ENCODE measurements at places on chromosomes 3 and 15.

DNA sequence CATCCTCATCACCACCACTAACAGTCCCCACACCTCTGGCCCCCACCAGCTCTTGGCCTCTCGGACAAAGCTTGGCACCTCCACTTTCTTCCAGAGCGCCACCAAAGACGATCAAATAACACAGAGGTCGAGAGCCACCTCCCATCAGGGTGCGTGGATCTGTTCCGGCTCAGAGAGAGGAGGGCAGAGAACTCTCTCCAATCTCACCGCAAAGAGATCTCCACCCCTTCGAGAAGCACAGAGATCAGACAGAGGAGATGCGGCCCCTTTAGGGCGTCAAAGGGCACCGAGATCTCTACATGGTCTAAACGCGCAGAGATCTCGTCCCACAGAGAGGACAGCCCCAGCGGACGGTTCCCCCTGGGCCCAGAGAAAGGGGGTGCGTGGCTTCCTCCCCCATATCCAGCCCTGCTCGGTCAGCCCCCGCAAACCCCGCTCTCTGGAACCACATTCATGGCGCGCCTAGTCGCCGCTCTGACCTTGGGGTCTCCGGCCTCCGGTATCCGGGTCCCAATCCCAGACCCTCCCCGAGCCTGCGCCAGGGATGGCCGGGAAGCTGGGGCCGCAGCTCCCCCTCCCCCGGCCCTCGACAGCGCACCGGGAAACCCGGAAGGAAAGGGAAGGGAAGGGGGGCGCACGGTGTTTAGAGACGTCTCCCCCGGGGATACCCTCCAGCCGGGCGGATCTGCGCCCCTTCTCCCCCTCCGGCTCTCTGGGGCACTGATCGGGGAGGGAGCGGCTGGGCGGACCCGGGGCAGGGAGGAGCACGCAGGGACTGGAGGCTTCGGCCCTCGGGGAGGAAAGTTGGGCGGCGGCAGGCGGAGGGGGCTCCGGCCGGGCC is 608 bp downstream of the SCN5A start:
- DNase-seq: no peak

- DNase-seq: no peak
Observed at GRCh38 chr3:41352510-41352909, 153.2 kb downstream of the CTNNB1 start.

DNA sequence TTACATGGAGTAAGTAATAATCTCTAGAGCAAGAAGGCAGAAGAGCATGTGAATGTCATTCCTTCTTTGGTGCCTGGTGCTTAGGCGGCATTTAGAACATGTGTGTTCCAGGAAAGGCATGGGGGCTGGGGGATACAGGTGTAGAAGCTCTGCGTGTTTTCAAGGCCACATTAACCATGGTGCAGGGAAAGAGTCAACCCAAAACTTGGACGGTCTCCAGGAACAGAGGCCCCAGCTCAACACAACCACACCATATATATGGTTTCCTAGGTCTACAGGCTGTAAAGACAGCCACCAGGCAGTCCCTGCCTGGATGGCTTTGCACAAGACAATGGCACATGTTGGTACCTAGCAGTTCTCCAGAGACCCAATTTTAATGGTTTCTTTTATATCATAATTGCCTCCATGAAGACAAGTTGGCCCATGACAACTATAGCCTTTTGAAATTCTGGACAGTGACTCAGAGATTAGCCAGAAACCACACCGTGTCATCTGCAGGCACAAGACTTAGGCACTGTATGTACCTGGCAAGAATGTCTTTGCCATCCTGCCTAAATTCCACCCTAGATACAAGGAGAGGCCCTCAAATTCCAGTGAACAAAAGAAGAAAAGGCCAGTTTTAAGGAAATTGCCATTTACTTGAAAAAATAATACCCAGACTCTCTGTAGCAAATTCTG is 25.0 kb upstream of the DGKG start:
- DNase-seq: no peak

DNA sequence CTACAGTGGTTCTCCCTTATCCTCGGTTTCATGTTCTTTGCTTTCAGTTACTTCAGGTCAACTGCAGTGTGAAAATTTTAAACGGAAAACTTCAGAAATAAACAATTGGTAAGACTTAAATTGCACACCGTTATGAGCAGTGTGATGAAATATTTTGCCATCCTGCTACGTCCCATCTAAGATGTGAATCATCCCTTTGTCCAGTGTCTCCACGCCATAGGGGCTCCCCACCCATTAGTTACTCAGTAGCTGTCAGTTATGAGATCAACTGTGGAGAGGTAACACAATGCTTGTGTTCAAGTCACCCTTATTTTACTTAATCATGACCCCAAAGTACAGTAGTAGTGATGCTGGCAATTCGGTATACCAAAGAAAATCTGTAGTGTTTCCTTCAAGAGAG is 47.4 kb downstream of the TJP1 start:
- no peak for DNase-seq

DNA sequence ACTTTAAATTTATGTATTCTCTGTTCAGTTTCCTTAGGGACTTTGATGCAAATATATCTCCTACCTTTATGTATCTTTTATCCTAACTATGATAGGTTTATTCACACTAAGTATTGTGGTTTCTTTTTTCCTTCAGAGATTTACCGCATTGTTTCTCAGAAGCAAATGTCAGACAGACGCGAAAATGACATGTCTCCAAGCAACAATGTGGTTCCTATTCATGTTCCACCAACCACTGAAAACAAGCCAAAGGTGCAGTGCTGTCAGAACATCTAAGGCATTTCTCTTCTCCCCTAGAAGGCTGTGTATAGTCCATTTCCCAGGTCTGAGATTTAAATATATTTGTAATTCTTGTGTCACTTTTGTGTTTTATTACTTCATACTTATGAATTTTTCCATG is 18.3 kb downstream of the RAB11A start:
- no peak for DNase-seq

DNA sequence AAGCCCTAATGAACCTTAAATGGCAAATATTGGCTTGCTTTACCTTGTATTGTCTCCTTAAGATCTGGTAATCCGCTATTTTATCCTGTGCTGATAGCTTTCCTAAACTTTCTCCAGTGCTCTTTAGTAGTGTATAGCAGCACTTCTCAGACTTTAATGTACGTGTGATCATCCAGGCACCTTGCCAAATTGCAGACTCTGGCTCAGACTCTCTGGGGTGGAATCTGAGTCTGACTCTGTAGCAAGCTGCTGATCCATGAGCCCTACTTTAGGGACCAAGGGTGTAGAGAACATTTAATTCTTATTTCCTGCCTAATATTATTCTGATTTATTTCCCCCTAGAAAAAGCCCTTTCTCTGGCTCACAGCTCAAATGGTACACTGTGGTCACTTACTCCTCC is 518.8 kb upstream of the ZNF385D start:
- DNase-seq: no peak

GRCh38 chr3:42658091-42658770 is 4.7 kb downstream of the ZBTB47 start:
- DNase-seq: no peak

- no peak for DNase-seq
Observed at GRCh38 chr15:77497942-77498361, 77.3 kb downstream of the HMG20A start.

DNA sequence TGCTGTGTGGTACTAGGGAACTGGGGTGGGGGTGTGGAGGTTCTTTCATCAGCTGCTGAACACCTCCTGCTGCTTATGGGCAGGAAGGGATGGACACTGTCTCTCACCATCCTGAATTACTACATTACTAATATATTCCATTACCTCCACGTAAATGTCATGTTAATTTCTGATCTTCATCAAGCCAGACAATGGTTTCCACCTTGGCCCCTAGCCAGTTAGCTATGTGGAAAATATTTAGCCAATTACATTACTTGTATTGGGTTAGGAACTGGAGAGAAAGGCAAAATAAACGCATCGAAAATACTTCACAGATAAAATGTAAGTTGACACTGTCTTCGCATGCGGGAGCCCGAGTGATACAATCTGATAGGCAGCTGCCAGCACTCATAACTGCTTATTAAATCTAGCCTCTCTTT is 95.1 kb downstream of the FOXP1 start:
- peak; percentile 56 for DNase-seq

DNA sequence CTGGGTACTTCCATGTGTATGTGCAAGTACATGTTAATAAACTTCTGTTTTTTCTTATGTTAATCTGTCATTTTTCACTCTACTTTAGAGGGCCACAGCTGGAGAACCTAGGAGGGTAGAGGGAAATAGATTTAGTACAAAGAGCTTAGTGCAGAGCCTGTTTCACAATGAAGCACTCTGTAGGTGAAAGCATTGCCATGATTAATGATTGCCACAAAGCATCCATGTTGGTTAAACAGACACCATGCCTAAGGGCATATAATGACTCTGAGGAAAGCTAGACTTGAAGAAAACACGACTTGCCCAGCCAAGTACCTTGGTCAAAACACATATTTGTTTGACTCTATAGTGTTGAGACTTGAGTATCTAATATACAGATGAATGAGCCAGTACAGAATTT is 338.4 kb downstream of the FHIT start:
- DNase-seq: no peak

DNA sequence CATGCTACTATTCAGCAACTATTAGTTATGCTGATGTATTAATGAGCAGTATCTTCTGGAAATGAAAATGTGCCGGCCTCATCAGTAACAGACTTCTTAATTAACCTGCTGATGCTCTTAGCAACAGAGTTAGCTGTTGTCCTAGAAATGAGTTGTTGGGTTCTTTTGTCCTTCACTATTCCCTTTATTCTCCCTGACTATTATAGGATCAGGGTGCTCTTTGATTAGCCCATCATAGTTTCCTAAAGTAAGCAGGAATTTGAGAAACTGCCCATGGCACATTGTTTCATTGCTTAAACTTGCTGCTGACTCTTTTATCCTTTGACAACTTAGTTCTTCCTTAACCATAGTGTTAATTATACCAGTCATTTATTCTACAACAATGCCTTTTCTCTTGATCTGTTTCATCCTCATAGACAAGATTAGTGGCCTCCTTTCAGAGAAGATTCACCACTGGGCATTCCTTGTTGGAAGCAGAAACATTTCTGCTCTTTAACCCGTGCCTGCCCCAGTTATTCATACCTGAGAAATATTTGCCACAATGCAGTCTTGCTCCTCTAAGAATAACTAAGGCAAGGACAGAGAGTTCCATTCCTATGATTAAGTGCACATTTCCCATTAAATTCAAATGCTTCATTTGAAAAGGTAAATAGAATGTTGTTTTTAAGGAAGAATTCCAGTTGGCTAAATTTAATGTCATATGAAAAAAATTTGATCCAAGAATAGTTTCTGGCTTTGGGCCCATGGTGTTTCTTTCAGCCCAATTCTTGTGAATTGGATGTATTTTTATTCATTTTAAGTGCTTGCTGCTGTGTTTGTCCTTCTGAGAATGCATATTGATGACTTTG is 573.3 kb upstream of the TBL1XR1 start:
- no peak for DNase-seq

- DNase-seq: no peak
Observed at GRCh38 chr3:81485444-81485865, 276.0 kb downstream of the GBE1 start.

DNA sequence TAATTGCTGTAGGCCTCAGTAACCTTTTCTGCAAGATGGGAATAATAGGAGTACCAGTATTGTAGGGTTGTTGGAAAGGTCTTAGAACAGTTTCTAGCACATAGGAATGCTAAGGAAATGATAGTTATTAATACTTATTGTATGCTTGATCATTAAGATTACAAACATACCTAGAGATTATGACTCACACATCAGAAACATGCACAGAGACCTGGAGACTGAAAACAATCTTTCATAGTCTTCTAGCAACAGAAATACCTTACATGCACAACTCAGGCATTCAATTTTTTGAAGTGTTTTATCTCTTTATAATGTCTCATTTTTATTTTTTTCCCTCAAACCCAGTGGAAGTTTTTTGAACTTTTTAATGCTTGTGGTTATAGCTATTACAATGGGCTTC is 104.4 kb upstream of the ZBTB20 start:
- no peak for DNase-seq

- DNase-seq: no peak
Observed at GRCh38 chr15:65963911-65964482, 94.7 kb downstream of the RAB11A start.

DNA sequence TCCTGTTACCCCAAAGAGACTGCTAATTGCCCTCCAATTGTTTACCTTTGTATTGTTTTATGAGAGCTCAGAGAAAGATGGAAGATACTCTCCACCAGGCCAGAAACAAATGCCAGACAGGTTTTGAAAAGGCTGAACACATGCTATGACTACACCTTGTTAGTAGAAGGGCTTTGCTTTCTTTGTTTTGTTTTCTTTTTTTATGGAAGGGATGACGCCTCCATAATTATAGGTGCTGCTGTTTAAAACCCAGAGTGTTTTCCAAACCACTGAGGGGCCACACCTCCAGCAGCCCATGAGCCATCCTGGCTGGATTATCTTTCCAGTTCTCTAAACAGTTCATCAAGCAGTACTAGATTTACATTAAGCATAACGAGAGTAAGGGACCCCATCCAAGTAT is 5.6 kb upstream of the FOXP1 start:
- DNase-seq: no peak

GRCh38 chr3:33942483-33943150 is 144.2 kb downstream of the PDCD6IP start:
- DNase-seq: no peak

DNA sequence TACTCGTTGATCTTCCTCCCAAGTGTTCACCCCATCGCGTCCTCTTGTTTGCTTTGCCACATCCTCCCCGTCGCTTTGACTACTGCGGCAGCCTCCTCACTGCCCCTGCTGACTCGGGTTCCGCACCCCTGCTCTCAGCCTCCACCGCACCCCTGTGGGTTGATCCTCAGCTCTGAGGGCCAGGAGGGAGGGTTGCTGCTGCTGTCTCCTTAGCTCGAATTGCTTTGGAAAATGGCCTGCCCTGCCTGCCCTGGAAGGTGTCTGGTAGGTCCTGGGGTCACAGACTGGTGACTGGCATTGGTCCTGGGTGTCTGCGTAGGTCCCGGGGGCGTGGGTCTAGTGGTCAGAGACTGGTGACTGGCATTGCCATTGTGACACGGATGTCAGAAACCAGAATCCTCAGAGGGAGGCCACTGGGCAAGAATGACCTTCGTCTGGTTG is 9.4 kb downstream of the MUC4 start:
- DNase-seq: no peak

- DNase-seq: peak; percentile 27
Observed at GRCh38 chr3:197394464-197395321, 96.3 kb upstream of the DLG1 start.

DNA sequence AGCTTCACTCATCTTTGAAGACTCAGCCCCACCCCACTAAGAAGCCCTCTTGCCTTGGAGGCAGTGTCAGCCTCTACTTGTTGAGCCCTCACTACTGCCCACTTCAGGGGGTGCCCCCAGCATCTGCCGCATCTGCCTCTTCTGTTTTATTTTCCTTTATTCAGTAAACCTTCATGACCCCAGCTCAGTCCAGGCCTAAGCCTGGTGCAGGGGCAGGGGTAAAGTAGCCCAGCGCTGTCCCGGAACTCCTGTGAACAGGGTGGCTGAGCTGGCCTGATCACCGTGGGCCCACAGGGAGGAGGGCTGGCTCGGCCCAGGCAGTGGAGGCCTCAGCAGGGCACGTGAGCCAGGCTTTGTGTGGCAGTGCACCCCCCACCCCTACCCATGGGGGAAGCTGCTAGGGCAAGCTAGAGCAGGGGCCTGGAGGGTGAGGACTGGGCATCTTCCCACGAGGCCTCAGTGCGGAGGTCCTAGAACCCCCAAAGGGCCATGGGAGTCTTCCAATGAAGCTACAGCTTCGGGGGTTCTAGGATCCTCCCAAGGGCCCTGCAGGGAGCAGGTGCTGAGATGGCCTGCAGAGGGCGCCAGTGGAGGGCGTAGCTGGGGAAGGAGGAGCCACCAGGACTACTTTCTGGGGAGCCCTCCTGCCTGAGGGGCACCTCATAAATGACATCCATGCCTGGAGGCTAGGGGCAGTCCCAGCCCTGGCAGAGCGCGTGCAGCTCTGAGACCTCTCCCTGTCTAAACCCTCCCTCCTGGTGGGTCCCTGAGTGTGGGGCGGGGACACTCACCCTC is 36.0 kb downstream of the TSPAN3 start:
- no peak for DNase-seq

Measured in activated CD4-positive, alpha-beta T cell treated with anti-CD3 and anti-CD28 coated beads, Interleukin-2, amount 50 U/mL, for 24 hours (primary cell).